Glutamatergic neuron (in vitro differentiated cells): ENCODE measurements at places on chromosomes 3 and 15. TPM values are rescaled to one million over a fixed set of nuclear protein-coding genes. Genes with fewer than 3 reads are reported as not detected.

DNA sequence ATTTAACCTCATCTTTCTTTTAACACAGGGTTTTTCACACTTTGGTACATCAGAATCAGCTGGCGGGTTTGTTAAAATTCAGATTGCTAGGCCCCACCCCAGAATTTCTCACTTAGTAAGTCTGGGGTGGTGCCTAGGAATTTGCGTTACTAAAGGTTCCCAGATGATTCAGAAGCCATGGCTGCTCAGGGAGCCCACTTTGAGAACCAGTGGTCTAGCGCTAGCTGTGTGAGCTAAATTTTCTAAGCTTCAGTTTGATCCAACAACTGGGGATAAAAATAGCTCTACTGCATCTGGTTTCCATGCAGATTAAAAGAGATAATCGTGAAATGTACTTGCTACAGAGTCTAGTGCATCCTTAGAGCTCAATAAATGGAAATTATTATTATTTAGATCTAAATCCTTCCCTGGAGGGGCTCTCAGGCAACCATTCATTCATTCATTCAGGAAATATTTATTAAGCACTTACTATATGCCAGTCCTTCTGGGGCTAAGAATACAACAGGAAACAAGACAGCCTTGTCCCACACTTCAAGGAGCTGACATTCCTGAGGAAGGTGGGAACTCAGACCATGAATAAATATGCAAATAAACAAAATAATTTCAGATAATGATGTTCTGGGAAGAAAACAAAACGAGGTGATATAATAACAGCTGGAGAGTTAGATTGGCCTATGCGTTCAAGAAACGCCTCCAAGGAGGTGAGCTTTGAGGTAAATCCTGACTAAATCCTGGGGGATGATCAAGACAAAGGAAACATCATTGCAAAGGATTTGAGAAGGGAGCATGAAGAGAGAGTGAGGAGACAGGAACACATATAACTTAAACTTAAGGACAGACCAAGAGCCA is 3.9 kb upstream of the CIDEC start:
- H3K4me1 ChIP-seq: peaks cover 2% of the 10 kb centered on the region
- no peaks in the 10 kb centered on the region for H3K36me3 ChIP-seq
- H3K27me3 ChIP-seq: no peaks in the 10 kb centered on the region
- no peak overlapping the region for H3K27ac ChIP-seq
- no peak overlapping the region for H3K4me3 ChIP-seq

DNA sequence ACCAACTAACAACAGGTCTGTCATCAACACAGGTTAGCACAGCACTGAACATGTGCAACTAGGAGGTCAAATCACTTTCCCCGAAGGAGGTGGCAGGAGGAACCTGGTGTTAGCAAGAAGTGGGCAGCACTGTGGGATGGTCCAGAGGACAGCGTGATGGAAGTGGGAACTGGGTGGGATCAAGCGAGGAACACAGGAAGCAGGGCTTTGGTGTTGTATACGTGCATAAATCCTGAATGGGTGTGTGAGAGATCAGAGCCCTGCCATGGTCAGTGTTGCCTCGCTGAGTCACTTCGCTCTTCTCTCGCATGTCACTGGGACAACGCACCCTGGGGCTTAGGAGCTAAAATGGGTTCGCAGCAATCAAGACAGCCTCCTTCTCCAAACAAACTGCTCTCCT is 62.1 kb downstream of the MOBP start:
- H3K4me1 ChIP-seq: peaks cover 4% of the 10 kb centered on the region
- no peaks in the 10 kb centered on the region for H3K36me3 ChIP-seq
- no peaks in the 10 kb centered on the region for H3K27me3 ChIP-seq
- no peak overlapping the region for H3K4me3 ChIP-seq
- no peak overlapping the region for H3K27ac ChIP-seq

DNA sequence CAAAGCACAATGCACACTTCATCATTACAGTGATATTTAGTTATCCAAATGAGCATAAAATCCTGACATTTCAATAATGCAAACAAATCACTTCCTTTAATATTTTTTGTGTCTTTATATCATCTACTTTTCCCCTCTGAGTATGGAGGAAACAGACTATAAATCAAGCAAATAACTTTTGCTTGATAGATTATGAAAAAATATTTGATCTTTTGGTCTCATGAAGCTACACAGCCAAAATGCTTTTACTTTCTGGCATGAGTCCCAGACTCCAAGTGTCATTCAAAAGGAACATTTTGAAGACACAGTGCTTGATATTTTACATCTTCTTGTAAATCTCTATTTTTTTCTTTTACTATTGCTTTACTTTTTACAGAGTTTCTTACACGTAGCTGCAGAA is 215.3 kb upstream of the ROBO1 start:
- DNase-seq: no peak
- peaks cover 9% of the 10 kb centered on the region for H3K4me1 ChIP-seq
- H3K36me3 ChIP-seq: no peaks in the 10 kb centered on the region
- H3K27ac ChIP-seq: no peak overlapping the region
- peaks cover 3% of the 10 kb centered on the region for H3K27me3 ChIP-seq

- no peaks in the 10 kb centered on the region for H3K27me3 ChIP-seq
- no peaks in the 10 kb centered on the region for H3K36me3 ChIP-seq
- no peak overlapping the region for H3K4me3 ChIP-seq
- DNase-seq: no peak
- H3K4me1 ChIP-seq: peaks cover 15% of the 10 kb centered on the region
Measured at GRCh38 chr15:87711026-87711425, 545.5 kb downstream of the NTRK3 start.

Gene TMEM212
- total RNA-seq: not detected
